ENCODE measurements at places on chromosomes 3 and 15.

DNA sequence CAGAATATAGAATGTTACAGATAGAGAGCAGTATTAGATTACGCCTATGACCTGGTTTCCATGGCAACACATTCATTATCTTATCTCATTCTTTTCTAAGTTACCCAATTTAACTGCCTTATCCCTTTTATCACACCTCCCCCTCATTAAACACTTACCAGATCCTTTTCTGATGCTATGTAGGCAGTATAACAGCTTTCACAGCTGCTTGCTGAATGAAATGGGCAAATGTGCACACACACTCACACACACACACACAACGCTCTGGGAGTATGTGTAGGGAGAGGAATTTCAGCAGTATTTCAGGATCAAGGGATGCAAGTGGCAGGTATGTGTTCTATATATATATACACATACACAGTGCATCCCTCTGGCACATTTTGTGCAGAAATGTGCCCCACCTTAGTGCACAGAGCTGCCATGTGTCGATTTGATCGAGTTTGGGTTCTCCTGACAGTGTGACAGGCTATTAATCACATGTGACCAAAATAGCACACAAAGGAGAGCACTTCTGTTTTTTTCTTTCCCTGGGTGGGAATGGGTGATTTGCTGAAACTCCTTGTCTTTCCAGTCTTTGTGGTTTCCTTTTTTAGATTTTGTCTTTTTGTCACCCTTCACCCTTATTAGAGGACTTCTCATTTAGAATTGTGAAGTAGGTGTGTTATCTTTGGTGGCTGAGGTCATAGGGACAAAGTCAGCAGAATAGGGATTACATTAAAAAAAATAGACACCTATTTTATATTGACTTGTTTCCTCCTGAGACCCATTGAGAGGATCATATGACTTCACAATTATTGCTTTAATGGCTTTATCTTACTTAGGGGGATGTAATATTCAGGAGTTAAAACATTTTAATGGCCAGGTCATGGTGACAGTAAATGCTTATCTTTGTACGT lies 553.7 kb downstream of the PDCD6IP start:
- no peak for DNase-seq

DNA sequence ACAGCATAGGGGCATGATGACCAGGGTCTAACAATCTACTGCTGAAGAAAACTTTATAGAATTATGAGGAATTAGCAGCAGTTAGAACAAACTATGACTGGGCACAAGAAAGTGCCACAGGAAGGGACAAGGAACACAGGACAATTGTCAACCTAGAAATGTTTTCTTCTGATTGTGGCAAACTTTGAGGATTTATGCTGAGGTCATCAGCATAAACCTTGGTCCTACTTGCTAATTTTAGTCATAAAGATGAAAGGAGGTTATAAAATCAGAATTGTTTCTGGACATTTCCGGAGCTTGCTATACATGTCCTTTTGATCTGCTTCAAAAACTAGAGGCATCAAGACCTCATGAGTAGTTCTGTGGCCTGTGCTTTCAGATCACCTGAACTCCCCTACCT lies 446.6 kb upstream of the THBS1 start:
- no peak for DNase-seq

- DNase-seq, result no peak
Measured at GRCh38 chr3:77967621-77968020, 927.7 kb downstream of the ROBO2 start.

DNA sequence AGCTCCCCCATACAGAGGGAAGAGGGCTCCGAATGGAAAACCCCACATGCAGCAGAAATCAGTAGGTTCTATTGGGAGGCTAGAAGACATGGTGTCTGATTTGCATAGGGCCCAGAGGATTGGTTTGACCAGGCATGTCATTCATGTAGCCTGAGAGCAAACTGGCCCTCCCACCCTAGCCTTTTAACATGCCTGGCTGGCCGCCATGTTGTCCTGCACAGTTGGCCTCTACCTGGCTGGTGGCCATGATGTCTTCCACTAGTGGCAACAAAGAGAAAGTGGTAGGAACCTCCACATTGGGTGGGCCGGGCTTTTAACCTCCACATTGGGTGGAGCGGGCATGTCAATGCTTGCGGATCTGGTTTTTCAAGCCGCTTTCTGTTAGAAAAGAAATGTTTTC lies 312.1 kb downstream of the TAFA4 start:
- no peak for DNase-seq

- no peak for DNase-seq
Measured at GRCh38 chr3:169662132-169662842, 1.2 kb downstream of the MECOM start.

GRCh38 chr3:180018543-180018942 lies 18.2 kb downstream of the PEX5L start:
- DNase-seq, result no peak

DNA sequence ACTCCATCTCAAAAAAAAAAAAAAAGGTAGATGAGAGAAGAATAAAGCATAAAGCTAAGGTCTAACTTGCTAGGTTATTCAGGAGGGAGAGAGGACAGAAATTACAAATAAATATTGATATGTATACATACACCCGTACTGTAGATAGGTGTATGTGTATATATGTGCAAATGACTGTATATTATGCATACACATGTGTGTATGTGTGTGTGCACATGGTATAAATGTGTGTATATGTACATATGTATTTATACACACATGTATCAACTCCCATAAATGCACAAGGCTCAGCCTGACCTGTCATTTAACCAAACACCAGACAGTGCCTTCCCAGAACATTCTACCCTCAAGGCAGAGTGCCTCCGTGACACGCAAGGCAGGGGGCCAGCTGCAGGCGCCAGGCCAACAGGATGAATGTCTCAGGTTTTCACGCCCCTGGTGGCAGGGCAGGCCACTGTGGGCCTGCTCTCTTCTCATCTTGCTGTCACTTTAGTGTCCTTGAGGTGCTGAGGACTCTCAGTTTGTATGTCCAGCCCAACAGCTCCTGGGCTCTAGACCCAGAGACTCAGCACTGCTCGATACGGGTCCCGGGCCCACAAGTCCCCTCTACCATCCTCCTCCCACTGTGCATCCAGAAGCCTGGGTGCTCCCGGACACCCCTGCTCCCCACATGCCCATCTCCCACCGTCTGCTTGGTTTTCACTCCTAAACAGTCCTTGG lies 40.4 kb downstream of the TM2D3 start:
- DNase-seq, result no peak

GRCh38 chr3:151226088-151226563 lies 23.1 kb upstream of the GPR171 start:
- DNase-seq, result no peak

DNA sequence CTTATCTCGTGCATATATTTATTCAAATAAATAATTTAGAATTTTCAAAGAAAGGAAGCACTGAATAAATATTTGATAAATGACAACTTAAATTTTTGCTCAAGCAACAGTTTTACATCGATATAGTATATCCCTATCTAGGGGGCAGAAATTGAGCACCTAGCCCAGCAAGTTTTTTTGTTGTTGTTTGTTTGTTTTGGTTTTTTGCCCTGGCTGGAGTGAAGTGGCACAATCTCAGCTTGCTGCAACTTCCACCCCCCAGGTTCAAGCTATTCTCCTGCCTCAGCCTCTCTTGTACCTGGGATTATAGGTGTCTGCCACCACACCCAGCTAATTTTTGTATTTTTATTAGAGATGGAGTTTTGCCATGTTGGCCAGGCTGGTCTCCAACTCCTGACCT lies 42.4 kb downstream of the OIP5 start:
- DNase-seq, result no peak

DNA sequence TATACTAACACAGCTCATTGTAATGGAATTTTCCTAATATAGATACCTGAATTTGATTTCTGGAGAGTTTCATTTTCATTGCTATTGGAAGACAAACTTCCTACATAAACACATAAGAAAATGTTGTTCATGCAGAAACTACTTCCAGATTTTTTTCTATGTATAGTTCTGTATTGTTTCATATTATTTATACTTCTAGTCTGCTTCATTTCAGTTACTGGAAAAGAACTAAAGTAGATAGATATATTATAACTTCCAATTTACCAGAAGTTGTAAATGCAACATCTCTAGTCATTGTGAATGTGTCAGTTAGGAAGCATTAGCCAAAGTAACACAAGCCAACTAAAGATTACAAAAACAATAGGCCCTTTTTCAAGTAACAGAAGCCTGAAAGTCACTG lies 147.3 kb upstream of the ZNF385D start:
- DNase-seq, result no peak

GRCh38 chr3:151076626-151077025 lies 8.8 kb upstream of the MED12L start:
- no peak for DNase-seq

DNA sequence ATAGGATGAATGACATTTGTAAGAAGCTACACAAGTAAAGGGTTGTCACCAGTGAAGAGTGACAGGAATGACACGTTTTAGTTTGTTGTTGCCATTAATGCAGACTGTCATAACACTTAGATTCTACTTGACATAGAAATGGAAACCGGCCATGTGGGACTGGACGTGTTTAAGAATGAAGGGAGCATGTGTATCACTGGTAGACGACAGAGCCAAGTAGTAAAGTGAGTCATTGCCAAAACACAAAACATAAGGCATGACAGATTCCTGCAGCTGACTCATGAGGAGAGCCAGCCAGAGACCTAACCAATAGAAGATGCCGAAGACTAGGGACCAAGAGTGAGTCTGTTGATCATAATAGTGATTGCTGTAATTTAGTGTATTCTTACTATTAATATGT lies 106.2 kb upstream of the PLAAT1 start:
- DNase-seq, result no peak

GRCh38 chr15:82995938-82996337 lies 9.9 kb downstream of the RAMAC start:
- no peak for DNase-seq

GRCh38 chr3:170414202-170414663 lies 4.4 kb upstream of the CLDN11 start:
- no peak for DNase-seq

DNA sequence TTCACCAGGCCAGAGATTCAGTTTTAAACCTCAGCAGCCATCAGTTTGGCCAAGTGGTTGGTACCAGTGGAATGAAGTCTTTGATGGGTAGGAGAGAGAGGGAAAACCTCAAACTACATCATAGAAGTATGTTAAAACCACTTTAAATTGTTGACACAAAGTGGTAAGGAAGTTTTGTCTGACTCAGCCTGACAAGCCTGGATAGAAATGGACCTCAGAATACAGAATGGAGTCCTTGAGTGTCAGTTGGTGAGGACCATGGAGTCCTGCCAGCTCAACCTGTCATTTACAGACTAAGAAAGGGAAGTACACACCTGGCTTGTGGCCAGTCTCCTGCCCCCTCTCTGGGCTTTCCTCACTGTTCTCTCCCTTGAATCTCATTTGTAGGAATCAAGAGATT lies 12.1 kb downstream of the EAF1 start:
- no peak for DNase-seq

- DNase-seq, result no peak
Measured at GRCh38 chr15:55248895-55249294, 40.7 kb downstream of the RAB27A start.

DNA sequence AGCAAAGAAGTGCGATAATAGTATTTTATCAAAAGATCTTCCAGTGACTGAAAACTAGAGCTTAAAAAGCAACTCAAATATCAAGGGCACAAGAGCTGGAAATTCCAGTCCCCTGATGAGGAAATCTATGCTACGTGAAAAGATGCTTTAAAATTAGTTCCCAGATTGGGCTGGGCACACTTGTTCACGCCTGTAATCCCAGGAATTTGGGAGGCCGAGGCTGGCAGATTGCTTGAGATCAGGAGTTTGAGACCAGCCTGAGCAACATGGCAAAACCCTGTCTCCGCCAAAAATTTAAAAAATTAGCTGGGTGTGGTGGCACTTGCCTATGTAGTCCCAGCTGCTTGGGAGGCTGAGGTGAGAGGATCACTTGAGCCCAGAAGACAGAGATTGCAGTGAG lies 138.8 kb downstream of the SEMA6D start:
- DNase-seq, result no peak

DNA sequence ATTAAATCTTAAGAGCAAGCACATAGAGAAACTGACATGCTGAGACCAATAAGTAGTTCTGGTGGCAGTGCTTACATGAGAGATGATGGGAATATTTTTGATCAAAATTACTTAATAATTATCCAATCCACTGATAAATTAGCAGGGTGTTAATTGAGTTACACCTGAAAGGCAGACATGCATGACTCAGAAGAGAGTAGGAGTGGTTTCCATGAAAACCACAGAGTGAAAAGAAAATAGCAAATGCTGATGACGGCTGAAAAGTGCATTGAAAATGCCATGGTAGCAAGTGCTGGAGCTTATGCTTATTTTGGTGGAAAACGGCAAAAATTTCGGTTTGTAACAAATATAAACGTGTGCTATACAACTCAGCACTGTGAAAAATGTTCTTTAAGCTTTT lies 267.8 kb upstream of the LRRN1 start:
- no peak for DNase-seq
